ENCODE measurements at places on chromosomes 6 and 20. TPM values are rescaled to one million over a fixed set of nuclear protein-coding genes. Genes with fewer than 3 reads are reported as not detected.
A peak's percentile ranks its signal among the peaks of the same experiment; 100 is the strongest.

GRCh38 chr20:55561259-55561658 lies 444.1 kb downstream of the CBLN4 start:
- DNase-seq = no peak

- no peak for DNase-seq
These were observed 31.1 kb downstream of the SERPINB6 start for GRCh38 chr6:2940010-2940850.

DNA sequence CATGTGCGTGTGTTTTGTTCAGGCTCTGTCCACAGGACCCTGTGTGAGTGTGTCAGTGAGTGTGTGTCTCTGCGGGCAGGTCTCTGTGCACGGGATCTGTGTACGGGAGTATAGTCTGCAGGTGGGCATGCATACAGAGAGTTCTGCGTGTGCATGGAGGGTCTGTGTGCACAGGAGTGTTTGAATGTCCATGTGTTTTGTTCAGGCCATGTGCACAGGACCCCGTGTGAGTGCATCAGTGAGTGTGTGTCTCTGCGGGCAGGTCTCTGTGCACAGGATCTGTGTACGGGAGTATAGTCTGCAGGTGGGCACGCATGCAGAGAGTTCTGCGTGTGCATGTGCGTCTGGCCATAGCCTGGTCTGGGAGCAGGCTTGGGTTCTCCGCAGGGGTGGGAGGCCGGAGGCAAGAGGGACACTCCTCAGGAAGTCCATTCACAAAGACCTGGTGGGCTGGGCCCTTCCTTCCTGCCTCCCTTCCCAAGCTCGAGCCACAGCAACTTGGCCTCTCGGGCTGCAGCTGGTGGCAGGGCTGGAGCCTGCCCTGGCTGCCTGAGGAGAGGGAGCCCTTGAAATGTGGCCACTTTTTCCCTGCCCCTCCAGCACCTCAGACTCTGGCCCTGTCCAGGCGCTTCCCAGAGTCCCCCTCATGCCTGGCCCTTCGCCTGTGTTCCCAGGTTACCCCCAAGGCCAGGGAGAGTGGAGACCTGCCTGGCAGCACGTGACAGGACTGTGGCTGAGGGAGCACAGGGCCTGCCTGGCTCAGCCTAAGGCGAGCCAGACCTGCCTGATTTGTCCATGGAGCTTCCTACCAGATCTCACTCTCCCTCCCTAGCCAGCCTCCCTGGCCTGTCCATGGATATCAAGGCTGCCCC lies 6.8 kb downstream of the HSPA12B start:
- peak; percentile 28 for DNase-seq

DNA sequence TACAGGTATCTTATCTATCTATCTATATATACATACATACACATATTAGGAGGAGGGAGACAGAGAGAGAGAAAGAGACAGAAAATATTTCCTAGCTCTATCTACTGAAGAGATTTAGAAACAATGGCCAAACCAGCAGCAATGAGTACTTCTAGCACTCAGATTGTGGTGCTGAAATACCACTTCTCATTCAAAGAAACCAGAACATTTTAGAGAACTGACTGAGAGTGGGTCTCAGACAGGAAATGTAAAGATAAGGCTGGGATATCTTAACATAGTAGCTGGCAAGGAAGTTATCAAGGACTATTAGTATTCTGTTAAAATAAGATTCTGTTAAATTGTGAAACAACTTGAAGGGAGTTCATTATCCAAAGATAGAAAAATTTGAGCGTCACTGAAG lies 57.0 kb downstream of the DNAAF9 start:
- DNase-seq = no peak

DNA sequence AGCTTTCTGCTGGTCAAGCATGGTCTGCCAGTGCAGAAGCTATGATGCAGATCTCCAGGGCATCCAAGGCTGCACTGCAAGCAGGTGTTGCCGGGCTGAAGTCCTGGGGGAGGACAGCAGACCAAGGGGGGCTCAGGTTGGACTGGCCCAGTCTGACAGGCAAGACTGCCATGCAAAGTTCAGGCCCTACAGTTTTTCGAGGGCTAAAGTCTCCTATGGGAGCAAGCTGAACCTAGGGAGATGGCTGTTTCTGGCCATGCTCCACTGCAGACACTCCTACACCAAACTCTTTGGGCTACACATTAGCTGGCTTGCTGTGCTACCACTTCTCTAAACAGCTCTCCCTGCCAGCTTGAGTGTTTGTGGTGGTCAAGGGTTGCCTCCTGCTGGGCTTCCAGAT lies 130.0 kb upstream of the SYNCRIP start:
- DNase-seq = no peak

GRCh38 chr6:53032849-53033248 lies 32.4 kb upstream of the FBXO9 start:
- DNase-seq = no peak

GRCh38 chr20:53884859-53885541 lies 185.4 kb downstream of the BCAS1 start:
- no peak for DNase-seq

- DNase-seq = no peak
These were observed 9.9 kb downstream of the MAP3K4 start for GRCh38 chr6:161001421-161001820.

DNA sequence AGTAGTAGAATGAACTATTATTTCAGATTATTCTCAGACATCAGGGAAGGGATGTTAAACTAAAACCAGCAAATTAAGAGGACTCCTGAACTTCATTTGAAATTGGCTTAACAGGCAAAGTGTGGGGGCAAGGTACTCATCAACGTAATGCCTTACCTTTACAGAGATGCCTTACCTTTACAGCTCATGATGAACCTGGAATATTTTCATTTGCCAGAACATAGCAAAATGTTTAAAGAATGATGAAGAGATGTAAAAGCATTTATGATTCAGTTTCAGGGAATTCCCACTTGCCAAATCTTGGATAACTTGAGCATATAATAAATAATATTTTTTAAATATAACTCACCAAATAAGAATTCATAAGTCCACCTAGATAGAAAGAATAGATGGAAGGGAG lies 207.5 kb downstream of the TINAG start:
- DNase-seq = no peak

DNA sequence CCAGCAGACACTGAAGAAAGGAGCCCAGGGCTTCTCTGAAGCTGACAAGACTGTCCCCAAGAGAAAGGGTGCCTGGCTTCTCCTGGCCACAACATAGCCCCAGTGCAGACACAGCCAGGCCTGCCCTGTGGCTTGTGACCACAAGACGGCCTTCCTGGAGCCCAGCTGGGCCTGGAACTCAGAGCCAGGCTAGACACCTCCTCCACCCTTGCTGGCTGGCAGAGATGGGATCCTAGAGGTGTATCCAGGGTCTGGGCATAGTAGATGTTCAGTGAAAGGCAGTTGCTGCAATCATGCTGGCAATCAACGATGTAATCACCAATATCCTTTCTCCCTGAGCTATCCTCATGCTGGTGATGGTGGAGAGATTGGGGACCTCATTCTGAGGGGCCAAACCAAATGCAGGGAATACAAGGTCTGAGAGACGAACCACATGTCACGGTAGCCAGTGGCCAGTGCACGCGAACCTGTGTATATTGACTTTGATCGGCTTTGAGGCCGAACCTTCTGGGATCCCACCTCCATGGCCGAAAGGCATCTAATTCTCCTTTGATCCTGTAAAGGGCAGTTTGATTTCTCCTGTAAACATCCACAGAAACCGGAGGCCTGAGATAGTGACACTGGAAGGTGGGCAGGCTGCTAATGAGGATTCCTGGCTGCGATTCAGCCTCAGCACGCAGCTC lies 115.2 kb downstream of the PSMB1 start:
- no peak for DNase-seq

DNA sequence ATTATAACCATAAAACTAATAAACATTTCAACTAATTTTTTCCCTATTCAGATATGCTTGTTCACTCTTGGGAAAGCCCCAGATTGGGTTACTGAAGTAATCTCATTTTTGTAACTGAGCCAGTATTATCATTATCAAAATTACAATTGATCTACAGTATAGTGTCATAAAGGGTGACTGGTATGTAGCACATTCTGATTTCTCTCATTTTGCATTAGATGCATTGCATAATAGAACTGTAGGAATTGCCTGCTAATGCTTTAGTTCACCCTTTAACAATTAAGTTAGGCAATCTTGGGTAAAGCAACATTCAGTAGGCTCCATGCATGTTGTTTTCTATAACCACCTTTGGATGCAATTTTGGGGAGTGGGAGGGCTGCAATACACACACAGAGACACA lies 150.8 kb upstream of the FLRT3 start:
- no peak for DNase-seq

GRCh38 chr20:60215816-60216730 lies 257.9 kb downstream of the CDH26 start:
- DNase-seq = no peak

GRCh38 chr6:136113736-136114173 lies 136.4 kb downstream of the MTFR2 start:
- peak; percentile 44 for DNase-seq

- no peak for DNase-seq
These were observed 10.8 kb upstream of the PBOV1 start for GRCh38 chr6:138229072-138229471.

DNA sequence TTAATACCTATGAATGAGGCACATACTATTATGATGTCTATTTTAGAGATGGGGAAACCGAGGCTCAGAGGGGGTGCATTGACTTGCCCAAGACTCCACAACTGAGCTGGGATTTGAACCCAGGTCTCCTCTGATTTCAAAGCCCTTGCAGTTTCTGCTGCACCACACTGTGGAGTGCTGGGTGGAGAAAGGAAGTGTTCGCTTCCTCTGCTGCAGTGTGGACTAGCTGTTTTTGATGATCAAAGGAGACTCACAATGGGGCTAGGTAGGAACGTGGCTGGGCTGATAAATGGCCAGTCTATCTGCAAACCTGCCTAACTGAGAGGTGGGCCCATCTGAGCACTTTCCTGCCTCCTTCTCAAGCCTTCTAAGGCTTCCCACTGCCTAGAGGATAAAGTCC lies 87.2 kb downstream of the CD40 start:
- no peak for DNase-seq

DNA sequence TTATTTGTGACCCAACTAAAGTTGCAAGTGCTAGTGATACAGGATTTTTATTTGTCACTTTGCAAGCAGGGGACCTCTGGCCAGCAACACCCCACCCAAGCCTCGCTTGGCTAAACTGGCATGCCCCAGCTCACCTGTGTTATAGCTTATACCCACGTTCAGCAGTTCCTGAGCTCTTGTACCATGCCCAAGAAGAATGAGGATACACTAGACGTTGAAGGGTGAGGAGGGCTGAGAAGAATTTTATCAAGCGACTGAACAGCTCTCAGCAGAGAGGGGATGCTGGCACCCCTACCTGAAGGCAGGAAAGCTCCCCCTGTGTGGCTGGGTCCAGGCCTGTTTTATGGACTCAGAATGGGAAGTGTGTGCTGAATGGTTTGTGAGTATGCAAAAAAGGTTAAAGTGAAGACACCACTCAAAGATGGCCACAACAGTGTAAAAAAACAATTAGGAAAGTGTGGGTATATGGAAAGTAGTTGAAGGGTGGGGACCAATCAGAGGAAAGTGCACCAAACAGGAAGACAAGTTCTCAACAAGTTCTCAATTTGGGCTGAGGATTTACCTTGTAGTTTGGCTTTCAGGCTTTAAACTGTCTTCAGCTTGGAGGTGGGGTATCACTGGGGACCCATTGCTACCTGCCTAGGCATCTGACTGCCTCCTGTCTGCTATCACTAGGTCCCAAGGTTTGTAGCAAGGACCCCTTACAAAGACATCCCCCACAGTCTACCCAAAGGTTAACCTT lies 15.0 kb downstream of the BTN2A1 start:
- DNase-seq = no peak

DNA sequence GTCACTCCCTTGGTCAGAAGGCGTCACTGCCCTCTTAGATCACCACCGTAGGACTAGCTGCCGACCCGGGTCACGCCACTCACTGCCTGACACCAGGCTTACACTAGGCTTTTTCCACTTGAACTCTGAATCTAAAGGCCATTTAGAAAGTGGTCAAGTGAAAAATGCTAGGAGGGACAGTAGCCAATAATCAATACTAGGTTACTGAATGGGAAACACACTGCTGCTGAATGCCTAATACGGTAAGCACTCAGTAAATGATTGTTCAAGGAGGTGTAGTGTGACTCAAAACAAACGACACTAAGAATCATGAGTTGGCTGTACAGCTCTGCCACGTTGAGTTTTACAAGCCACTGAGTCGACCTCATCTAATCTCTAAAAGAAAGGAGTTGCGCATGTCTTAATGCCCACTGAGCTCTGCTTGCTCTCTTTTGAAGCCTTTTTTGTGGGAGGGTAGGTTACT lies 760 bp upstream of the IBTK start:
- DNase-seq = no peak

GRCh38 chr6:106747139-106747538 lies 117.8 kb downstream of the QRSL1 start:
- no peak for DNase-seq

DNA sequence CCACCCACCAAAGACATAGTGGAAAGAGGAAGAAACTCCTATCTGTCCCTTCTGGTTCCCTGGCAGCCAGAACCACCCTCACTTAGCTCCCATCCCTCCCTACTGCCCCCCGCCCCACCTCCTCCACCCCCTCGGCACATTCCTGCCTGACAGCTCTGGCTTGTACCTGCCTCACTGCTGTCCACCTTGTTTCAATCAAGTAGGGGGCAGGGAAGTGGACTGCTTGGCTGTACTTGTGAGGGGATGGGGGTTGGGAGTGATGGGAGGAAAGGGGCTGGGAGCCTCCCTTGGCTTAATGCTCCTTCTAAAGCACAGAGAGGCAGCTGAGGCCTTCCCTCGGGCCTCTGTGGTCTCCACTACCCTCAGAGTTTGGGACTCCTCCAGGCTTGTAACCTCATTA lies 22.1 kb upstream of the ZNF76 start:
- no peak for DNase-seq

DNA sequence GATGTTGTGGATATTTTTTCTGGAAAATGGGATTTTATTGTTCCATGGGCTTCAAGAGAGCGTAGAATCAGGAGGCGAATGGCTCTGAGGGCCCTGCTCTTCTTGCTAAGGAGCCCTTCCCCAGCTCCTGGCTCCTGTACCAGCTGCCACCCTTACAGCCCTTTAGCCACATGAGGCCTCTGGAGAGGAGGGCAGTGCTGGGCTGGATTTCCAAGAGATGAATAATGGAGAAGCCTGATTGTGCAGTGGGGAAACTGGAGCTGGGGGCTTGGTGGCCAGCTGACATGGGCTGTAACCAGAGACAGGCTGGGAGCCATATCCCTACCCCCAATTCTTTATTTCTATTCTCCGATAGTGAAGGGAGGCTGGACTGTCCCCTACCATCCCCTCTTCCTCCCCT lies 9.2 kb downstream of the LRRC73 start:
- no peak for DNase-seq

The KHDC1L gene
- not detected for polyA plus RNA-seq

The GATA5 gene
- 0.68 TPM for polyA plus RNA-seq

The ABCF1 gene
- 18.7 TPM for polyA plus RNA-seq

The DLL1 gene
- polyA plus RNA-seq = 0.75 TPM

The MYMX gene
- not detected for polyA plus RNA-seq

The SAMHD1 gene
- 64.9 TPM for polyA plus RNA-seq

The SMOC2 gene
- 10.5 TPM for polyA plus RNA-seq

The SLC35F1 gene
- polyA plus RNA-seq = 4.0 TPM

The OR12D3 gene
- not detected for polyA plus RNA-seq

The FAM209B gene
- polyA plus RNA-seq = 0.80 TPM

The SPTLC3 gene
- polyA plus RNA-seq = 2.2 TPM

The TTLL9 gene
- polyA plus RNA-seq = 0.40 TPM

The SRMS gene
- polyA plus RNA-seq = not detected

The SALL4 gene
- 1.3 TPM for polyA plus RNA-seq

The NOX3 gene
- not detected for polyA plus RNA-seq

The LRFN2 gene
- 0.16 TPM for polyA plus RNA-seq

Data from adrenal gland (tissue), 19 donors.